NCI-H226 (cell line): ENCODE measurements at places on chromosomes 3 and 15.

GRCh38 chr3:125322917-125323316 is 52.2 kb downstream of the ZNF148 start:
- no peak for DNase-seq

DNA sequence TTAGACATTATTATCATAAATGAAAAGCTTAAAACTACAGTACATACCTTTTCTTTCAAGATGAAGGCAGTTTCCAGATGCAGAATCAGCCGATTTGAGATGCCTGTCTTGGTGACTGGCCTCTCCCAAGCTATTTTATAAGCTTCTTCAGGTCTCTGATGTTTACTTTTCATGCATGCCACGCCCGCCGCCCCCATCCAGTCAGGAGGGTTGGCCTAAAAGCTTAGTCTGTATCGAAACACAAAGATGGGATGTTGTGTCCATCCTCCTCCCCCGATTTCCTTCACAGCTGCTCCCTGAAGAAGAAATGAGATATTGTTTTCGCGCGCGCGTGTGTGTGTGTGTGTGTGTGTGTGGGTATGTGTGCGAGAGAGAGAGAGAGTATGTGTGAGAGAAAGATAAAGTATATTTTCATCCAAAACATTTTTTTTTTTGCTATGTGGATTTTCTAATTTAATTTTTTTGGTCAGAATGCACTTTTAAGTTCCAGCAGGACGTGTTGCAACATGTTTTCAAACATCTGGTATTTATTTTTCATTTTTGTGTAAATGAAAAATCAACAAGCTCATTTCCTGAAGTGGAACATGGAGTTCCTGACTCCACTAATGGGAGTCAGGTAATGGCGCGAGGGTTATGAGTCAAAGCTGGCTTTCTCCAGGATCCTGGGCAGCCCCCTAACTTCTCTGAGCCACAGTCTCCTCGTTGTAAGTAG is at the start of gene APOD:
Gene APOD, minus strand, starts transcription at position 110 of the 712 bp plus-strand sequence. CDS start 4,479 bp downstream, outside the sequence.
- no peak for DNase-seq

DNA sequence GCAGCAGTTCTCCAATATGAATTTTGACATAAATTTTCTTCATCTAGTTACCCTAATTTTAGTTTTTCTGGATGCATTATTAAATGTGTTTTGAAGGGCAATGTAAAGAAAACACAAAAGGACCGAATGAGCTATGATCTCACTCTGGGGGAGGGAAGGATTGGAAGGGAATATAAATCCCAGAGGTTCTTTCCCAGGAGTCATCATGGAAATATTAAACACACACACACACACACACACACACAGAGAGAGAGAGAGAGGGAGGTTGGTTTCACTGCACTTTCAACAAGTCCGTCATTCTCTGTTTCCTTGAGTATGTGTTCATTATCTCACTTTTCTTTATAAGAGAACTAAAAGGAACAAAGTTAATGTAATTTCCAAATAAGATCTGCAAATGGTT is 70.7 kb upstream of the DCBLD2 start:
- peak; percentile 93 for DNase-seq

DNA sequence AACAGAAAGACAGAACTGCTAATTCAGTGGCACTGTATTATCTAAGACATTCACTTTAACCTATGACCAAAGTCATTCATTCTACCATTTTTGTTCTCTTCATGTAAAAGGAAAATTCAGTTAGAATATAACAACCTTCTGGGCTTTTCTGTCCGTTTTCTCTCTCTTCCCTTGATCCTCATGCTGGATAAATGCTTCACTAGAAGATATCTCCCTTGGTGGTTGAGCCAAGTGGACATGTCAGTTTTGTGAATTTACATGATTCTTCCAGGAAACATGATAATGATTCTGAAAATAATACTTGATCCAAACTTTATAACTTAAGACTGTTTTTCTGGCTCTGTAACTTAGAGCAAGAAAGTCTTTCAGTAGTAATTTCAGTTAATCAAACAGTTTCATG is 1012.2 kb downstream of the SQOR start:
- no peak for DNase-seq

GRCh38 chr3:37387462-37387861 is 213.1 kb upstream of the LRRFIP2 start:
- no peak for DNase-seq

- DNase-seq: no peak
Measured at GRCh38 chr3:69540706-69541581, 155.1 kb upstream of the FRMD4B start.

DNA sequence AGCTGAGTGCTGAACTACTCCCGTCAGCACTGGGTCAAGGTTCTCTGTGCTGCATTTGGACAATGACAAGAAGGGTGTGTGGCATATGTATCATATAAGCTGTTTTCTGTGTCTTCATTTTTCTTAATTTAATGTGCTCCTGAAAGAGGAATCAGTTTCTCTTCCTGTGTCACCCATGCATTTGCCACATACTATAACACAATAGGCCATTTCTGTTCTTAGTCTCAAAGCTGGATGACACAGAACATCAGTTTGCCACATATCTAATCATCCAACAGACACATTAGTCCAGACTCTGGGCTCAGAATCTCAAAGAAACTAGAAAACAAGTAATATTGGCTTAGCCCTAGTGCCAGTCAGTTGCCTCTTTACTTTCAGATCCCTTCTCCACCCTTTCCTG is 34.1 kb downstream of the CEP19 start:
- DNase-seq: no peak

DNA sequence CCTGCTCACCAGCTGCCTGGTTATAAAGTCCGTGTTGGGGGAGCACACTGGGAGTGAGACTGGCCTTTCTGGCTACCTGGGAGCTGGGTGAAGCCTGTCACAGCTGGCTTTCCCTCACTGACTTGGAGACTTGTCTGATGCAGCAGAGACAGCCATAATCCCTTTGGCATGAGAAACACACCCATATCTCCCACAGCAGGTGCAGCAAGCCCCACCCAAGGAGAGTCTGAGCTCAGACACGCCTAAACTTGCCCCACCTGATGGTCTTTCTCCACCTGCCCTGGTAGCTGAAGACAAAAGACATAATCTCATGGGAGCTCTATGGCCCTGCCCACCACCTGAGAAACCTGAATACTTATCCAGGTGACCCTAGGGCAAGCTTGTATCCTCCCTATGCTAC is 54.8 kb downstream of the NMD3 start:
- no peak for DNase-seq

GRCh38 chr3:137642831-137643230 is 121.3 kb upstream of the SOX14 start:
- no peak for DNase-seq
